ENCODE measurements at places on chromosomes 3 and 15. TPM values are rescaled to one million over a fixed set of nuclear protein-coding genes. Genes with fewer than 3 reads are reported as not detected.

Gene FBXW12
- not detected for total RNA-seq

Gene LRRK1
- 8.5 TPM for total RNA-seq

- no peak for DNase-seq
These were observed 9.5 kb downstream of the ACAD11 start for GRCh38 chr3:132650153-132650552.

Gene GXYLT2
- total RNA-seq = 27.0 TPM

DNA sequence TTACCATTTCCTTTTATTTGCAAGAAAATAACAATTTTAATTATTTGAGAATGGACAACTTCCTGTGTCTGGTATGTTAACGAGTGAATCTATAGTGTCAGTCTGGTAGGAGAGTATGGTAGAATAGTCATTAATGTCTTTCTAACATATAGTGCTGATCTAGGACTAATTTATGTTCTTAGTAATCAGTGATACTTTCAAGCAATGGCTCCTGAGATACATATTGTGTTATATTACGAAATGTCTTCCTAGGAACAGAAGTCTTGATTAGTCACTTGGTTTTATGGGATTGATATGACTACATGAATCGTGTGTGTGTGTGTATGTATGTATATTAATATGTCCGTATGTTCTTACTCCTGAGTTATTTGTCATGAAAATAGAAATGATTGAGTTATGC, 66.6 kb upstream of the PAQR5 start:
- DNase-seq = no peak

GRCh38 chr3:59411694-59412093, 361.9 kb upstream of the CFAP20DC start:
- no peak for DNase-seq

Gene CYP1A1
- total RNA-seq = 0.37 TPM

All from stomach (tissue), 19 donors.